ENCODE measurements at places on chromosomes 4 and X.

DNA sequence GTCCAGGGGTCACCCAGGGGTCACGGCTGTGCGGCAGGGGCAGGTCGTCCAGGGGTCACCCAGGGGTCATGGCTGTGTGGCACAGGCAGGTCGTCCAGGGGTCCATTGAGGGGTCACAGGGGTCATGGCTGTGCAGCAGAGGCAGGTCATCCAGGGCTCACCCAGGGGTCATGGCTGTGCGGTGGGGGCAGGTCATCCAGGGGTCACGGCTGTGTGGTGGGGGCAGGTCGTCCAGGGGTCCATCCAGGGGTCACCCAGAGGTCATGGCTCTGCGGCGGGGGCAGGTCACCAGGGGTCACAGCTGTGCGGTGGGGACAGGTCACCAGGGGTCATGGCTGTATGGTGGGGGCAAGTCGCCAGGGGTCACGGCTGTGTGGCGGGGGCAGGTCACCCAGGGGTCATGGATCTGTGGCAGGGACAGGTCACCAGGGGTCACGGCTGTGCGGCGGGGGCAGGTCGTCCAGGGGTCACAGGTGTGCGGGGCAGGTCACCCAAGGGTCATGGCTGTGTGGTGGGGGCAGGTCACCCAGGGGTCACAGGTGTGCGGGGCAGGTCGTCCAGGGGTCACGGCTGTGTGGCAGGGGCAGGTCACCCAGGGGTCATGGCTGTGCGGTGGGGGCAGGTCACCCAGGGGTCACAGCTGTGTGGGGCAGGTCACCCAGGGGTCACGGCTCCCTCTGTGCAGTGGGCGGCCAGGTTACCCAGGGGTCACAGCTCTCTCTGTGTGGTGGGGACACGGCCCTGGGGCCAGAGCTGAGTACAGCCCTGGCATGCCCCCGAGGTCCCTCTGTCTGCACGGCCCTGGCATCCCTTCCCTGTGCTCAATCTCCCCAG, 16.0 kb downstream of the ATP5ME start:
- no peak for DNase-seq

DNA sequence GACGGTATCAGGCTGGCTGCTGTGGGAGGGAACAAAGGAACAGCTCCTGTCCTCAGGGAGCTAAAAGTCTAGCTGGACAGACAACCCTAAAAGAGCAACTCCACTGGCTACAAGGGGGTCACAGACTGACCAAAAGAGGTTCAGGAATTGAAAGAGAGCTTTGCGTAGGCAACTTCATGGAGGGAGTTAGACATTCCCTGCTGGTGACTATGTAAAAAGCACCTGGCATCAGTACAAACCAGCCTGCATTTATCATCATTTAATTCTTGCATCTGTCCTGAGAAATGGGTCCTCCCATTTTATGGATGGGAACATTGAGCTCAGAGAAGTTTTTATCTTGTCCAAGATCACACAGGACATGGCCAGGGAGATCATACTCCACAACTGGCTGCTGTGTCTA, 1.4 kb upstream of the LGI2 start:
- no peak for DNase-seq

DNA sequence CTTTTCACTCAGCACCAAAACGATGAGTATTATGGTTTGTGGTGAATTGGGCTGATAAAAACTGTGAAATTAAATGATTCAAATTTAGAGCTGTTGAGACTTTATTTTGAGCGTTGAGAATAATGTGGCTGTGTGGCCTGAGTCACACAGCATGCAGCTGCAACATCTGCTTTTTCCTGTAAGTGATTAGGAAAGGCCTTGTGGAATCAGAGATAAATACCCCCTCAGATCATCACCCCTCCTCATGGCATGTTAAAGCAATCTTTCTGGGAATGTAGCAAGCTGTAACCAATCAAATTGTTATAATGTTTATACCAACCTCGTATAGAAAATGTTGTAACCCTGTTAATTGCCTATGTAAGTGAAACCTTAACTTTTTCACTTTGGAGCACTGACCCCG, 90.0 kb upstream of the GRPR start:
- no peak for DNase-seq

DNA sequence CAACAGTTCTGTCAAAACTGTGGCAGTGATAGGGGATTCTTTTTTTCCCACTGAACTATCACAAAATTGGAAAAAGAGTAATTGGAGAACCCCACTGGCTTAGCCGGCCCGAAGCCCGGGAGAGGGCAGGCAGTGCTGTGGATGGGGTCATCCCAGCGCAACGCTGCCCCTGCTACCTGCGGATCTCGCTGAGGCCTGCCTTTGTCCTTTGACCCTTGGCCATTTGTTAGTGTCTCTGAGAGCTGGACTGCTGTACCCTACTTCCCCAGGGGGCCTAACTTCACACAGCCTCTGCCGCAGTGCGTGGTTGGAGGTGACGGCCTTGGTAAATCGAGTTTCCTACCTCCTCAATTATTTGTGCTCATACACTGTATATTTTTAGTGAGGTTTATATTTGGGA, 43.0 kb upstream of the MSANTD1 start:
- DNase-seq, result no peak

GRCh38 chr4:139907001-139907809, 241.6 kb downstream of the MGST2 start:
- DNase-seq, result no peak

- DNase-seq, result no peak
These were observed 61.5 kb downstream of the GEMIN8 start for GRCh38 chrX:13968198-13968597.

DNA sequence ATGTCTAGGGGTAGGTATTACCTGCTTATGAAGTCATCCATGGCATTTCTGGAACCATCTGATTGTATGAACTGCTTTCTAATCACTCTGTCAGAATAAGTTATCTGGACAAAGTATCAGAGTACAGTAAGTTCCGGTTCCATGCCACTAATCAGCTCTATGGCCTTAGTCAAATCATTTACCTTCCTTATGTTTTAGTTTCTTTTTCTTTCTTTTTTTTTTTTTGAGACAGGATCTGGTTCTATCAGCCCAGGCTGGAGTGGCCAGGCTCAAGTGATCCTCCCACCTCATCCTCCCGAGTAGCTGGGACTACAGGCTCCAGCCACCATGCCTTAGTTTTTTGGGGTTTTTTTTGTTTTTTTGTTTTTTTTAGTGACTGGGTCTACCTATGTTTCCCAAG, 11.5 kb downstream of the XIAP start:
- no peak for DNase-seq

DNA sequence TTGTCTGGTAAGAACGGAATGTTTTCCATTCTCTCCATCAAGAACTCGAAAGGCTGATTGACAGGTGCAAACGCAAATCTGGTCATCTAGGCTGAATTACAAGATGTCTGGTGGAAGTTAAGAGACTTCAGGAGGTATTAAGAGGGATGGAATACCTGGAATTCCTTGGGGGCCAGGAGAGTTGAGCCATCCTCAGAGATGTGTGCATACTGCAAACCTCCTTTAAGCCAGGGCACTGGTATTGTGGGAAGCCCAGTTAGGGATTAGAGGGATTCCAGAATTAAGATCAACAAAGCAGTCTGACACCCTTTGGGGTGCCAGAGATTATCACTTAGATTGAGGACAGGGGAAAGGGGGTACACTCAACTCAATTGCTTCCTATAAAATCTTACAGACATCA, 151.4 kb downstream of the VCX3A start:
- no peak for DNase-seq

- peak; percentile 22 for DNase-seq
These were observed 151.8 kb downstream of the SLC7A11 start for GRCh38 chr4:138090150-138090917.

DNA sequence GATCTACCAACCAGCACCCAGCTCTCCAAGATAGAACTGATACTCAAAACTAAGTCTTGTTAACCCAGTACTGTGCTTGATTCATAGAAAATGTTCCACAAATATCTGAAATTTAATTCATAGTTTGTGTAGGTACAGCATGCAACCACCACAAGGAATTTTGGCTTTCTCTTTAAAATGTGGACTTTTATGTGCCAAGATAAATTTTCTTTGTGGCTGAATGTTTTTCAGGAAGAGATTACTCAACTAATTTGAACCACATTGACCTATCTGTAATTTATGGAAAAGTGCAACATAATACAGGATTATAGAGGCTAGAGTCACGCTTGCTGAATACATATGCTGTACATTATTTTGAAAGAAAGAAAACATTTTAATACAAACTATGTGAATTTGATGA, 730.8 kb downstream of the IL1RAPL1 start:
- no peak for DNase-seq

GRCh38 chrX:46903458-46904242, 8.6 kb upstream of the JADE3 start:
- DNase-seq, result peak; percentile 73

- peak; percentile 94 for DNase-seq
These were observed at the start of gene GAR1 for GRCh38 chr4:109815151-109816081. Gene GAR1 (plus strand): TSS chr4:109815762. CDS start chr4:109816165, 403 bp downstream.

DNA sequence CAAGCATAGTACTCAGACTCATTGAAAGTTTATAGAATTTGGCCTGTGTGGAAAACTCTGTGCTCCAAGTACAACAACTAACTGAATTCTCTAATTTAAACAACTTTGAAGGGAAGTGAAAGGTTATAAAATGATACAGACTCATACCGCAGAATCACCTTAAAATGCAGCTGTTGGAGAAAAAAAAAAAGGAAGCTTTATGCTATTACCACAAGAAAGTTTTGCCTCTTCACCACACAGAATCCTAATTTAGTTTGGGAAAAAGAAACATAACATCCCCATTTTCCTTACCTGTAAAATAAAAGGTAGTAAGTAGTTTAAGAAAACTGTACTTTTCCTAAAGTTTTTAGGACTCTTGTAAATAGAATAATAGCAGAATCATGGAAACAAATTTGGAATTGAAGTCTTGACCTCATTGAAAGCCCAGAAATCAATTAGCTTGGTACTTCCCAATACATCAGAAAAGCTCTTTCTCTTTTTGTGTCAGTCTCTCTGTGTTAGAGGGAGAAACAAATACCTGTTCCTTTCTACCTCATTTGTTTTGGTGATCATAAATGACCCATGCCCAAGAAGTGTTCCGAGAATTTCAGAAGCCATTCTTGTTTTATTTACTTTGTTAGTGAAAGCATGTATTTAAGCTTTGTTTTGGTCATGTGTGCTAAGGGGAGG, 78.8 kb downstream of the NFKB1 start:
- DNase-seq, result no peak

DNA sequence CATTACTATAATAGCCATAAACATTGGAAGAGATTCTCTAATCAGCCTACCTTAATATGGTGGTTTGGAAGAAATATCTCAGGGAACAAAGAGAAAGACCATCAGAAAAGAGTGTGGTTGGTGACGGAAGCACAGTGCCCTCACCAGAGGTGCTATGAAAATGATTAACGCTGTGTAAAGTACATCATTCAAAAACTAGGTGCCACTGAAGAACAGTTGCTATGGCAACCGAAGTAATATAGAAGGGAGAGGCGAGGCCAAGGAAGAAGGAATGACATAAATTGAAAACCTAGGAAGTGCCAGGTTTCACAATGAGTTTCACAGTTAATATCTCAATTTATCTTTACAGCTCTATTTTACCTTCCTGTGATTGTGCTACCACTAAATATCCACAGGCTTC, 57.0 kb upstream of the ARSJ start:
- DNase-seq, result no peak

DNA sequence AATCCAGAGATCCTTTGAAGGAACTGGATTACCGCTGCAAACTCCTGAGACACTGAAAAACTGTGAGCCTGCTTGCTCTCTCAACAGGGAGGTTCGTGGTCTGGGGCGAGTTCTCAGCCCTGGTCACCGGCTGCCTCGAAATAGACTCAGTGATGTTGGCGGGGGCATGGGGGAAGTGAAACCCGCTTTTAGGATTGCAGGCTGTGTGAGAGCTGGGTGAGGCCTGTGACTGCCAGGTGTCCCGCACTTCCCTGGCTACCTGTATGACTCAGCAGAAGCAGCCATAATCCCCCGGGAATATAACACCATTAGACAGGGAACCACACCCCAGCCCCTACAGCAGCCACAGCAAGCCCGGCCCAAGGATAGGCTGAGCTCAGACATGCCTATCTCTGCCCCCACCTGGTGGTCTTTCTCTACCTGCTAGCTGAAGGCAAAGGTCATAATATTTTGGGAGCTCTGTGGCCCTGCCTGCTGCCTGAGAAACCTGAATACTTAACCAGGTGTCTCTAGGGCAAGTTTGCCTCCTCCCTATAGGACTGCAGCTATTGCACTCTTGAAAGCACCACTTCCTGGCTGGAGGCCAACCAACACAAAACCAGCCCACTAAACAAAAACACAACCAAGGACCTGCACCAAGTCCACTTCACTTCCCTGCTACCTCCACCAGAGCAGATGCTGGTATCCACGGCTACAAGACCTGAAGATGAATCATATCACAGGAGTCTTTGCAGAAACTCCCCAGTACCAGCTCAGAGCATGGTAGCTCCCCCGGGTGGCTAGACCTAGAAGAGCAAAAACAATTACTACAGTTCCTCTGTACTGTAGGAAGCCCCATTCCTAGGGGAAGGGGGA, 202.0 kb downstream of the RRAGB start:
- DNase-seq, result no peak

DNA sequence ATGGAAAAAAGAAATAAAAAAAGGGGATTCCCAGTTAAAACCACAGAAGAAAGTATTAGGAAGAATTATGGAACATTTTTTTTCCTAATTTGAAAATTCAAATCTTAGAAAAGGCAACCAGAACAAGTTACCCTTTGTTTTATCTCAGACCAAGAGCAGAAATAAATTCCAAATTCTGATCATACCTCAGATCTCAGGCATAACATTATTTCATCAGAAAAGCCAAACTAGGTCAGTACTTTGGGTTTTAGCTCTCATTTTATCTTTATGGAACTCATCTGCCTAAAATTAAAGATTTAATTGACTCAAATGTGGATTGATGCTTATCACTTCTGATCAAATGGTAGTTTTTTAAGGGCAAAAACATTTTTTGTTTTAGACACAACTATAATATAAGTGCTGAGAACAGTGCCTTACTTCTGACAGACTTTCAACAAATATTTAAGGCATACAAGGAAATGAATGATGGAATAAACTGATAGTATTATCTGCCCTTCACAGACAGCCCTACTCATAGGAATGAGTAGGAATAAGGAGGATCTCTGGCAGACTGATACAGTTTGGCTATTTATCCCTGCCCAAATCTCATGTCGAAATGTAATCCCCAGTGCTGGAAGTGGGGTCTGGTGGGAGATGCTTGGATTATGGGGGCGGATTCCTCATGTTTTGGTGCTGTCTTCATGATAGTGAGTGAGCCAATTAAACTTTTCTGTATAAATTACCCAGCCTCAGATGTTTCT, 245.3 kb upstream of the PITX2 start:
- no peak for DNase-seq

GRCh38 chrX:141164406-141164805, 12.5 kb downstream of the LDOC1 start:
- no peak for DNase-seq

- DNase-seq, result no peak
These were observed 1753.4 kb upstream of the TENM3 start for GRCh38 chr4:180489787-180490186.

GRCh38 chrX:9578083-9578779, 113.4 kb downstream of the TBL1X start:
- no peak for DNase-seq

GRCh38 chrX:54181202-54181953, 1.7 kb downstream of the FAM120C start:
- DNase-seq, result no peak

GRCh38 chr4:153447175-153447905, 18.8 kb upstream of the TMEM131L start:
- no peak for DNase-seq
